ENCODE measurements at places on chromosomes 7 and 10.

- DNase-seq, result no peak
Measured at GRCh38 chr7:13420726-13421125, 568.7 kb downstream of the ETV1 start.

DNA sequence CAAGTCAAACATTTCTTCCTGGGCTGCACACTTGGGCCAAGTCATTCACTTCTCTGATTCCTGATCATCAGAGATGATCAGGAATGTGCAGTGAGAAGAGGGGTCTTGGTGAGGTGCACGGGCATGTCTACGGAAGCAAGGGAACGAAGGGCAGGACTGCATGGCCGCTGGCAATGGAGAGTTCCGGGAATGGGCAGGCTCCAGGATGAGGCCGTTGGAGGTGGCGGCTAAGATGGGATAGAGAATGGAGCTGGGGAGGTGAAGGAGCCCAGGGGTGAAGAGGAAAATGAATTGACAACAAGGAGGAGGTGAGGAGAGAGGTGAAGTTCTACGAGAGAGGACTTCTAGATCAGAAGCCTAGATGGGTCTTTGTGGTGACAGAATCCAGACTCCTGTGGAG is 260.0 kb downstream of the GRID1 start:
- no peak for DNase-seq

DNA sequence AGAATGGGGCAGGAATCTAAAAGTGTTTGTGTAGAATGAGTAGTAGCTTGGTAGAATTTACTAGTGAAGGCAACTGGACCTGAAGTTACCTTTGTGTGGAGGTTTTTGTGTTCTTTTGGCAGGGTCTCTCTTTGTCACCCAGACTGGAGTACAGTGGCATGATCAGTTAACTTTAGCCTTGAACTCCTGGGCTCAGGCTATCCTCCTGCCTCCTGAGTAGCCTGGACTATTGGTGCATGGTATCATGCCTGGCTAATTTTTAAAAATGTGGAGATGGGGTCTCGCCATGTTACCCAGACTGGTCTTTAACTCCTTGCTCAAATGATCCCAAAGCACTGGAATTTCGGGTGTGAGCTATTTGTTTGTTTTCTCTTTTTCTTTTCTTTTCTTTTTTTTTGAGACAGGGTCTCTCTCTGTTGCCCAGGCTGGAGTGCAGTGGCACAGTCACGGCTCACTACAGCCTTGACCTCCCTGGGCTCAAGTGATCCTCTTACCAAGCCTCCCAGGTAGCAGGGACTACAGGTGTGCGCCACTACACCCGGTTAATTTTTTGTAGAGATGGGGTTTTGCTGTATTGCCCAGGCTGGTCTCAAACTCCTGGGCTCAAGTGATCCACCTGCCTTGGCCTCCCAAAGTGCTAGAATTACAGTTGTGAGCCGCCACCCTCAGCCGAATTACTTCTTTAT is 76.7 kb downstream of the MKLN1 start:
- DNase-seq, result no peak

DNA sequence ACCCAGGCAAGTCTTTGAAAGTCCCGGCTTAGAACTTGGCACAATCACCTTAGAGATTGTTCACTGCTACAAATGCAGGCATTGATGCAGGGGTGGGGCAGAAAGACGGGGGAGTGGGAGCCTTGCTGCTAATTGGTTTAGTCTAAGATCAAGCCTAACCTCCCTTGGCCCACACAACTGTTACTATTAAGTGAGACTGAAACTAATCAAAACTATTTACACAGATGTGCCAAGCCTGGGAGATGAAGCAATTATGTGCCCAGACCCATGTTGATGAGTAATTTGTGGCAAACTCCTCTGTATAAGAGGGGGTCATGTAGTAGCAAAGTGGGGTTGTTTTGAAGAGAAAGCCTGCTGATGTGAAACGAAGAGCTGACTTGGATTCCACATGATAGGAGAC is 178.2 kb upstream of the ITGB1 start:
- no peak for DNase-seq

- DNase-seq, result no peak
Measured at GRCh38 chr7:31204071-31204470, 136.5 kb downstream of the NEUROD6 start.

DNA sequence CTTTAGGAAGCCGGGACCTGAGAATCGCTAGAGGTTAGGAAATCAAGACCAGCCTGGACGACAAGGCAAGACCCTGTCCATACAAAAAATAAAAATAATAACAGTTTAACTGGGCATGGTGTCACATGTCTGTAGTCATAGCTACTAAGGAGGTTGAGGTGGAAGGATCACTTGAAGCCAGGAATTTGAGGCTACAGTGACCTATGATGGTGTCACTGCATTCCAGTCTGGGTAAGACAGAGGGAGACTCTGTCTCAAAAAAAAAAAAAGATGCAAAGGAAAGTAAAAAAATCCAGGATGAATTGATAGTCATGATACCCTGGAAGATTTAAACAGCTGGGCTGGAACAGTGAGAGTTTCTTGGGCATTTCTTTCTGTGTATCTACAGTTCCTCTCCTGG is 463.2 kb downstream of the GALNT17 start:
- DNase-seq, result no peak

DNA sequence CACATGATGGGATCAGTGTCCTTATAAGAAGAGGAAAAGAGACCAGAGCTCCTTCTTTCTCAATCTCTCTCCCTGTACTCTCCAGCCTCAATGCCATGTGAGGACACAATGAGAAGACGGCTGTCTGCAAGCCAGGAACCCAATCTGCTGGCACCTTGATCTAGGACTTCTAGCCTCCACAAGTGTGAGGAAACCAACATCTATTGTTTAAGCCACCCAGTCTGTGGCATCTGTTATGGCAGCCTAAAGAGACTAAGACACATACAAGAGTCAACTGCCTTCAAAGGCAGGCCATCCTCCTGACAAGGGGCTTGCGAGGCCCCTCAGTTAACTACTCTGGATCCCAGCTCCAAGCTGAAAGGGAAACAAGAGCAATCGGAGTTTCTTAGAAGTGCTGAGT is 218.2 kb upstream of the FRMD4A start:
- no peak for DNase-seq

DNA sequence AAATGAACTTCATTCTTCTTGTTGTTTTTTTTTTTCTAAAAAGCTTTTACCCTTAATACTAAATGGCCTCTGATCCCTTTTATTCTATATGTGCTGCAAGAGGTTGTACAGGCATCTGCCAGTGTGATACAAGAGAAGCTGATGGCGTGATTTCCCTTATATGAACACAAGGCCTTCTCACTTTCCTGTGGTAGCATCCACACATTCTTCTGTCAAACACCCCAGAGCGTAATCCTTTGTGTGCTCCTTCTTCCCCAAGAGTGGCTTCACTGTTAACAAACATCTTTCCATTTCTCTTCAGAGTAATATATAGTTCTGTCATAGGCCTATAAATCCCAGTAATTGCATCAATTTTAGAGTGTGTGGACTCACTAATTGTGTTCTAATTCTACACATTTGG is 86.3 kb upstream of the CAPZA2 start:
- DNase-seq, result no peak

DNA sequence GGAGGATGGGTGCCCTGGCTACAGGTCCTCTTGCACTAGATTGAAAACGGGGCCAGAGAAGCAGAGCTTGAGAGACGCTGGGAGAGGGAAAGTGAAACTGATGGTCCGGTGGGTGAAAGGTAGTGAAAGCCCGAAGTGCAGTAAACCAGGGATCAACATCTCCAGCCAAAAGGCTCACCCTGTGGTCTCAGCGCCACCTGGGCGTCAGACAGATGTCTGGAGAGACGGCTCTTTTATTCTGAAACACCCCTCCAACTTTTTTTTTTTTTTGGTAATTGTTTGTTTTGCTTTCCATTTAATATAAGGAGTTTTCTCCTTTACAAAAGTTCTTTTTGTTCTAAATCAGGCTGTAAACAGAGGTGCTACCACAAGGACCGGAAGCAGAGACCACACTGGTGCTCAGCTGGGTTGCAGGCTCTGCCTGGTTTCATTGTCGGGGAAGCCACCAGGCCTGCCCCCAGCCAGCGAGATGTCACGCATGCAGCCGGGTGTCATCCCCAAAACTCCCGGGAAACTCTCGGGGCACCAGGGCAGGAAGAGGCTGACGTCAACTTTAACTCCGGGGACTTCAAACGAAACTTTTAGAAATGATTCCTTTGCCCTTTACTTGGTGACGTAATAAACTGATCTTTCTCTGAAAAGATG is 11.2 kb downstream of the IL2RA start:
- peak; percentile 77 for DNase-seq

GRCh38 chr7:23299770-23300300 is 696 bp downstream of the MALSU1 start:
- DNase-seq, result no peak

- no peak for DNase-seq
Measured at GRCh38 chr7:37740398-37740797, 56.8 kb downstream of the GPR141 start.

Measured in GM13976 (cell line).